Choroid plexus epithelial cell (primary cell): ENCODE measurements at places on chromosomes 1 and 21.

DNA sequence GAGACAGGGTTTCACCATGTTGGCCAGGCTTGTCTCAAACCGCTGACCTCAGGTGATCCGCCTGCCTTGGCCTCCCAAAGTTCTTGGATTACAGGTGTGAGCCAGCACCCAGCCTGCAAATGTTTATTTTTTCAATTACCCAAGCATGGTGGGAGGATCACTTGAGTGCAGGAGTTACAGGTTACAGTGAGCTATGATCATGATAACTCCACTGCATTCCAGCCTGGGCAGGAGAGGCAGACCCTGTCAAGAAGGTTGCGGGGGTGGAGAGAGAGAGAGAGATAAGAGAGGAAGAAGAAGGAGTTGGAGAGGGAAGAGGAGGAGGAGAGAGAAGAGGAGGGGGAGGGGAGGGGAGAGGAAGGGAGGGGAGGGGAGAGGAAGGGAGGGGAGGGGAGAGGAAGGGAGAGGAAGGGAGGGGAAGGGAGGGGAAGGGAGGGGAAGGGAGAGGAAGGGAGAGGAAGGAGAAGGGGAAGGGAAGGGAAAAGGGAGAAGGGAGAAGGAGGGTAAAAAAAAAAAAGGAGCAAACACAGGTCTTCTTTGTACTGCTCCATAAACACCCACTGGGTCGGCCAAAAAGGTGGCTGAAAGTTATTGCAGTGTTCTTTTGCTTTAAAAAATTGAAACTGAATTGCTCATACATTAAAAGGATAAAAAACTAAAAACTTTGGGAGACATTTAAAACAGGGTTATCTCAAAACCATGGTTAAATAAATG is 5.8 kb upstream of the SLC9C2 start:
- no peak for DNase-seq

- DNase-seq = peak; percentile 91
These were observed 850 bp downstream of the SESN2 start for GRCh38 chr1:28259934-28260802.

DNA sequence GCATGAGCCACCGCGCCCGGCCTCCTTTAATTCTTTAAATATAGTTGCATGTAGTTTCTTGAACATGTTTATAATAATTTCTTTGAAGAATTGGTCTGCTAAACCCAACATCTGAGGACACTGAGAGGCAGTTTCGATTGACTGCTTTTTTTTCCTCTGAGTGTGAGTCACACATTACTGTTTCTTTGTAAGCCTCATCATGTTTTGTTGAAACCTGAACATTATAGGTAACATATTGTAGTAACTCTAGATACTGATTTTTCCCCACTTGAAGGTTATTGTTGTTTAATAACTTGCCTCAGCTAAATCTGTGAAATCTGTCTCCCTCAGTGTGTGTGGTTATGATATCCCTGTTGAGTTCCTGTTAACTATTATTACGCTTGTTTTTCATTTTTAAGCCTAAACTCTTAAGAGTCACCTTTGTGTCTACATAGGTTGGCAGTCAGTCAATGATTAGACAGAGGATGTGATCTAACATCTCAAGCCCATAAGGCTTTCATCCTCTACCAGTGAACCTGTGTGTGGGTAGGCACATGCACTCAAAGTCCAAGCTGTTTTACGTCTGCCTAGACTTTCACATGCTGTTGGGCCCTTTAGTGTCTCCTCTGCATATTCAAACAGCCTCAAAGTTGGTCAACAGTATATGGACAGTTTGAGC is 155.5 kb downstream of the KCNH1 start:
- no peak for DNase-seq

GRCh38 chr1:155651861-155652661 is 36.5 kb downstream of the YY1AP1 start:
- no peak for DNase-seq

- no peak for DNase-seq
These were observed 16.3 kb downstream of the MYSM1 start for GRCh38 chr1:58683519-58683918.

- DNase-seq = no peak
These were observed 422.4 kb downstream of the PTPRU start for GRCh38 chr1:29658688-29659087.

GRCh38 chr21:33035147-33035546 is 9.4 kb downstream of the OLIG2 start:
- no peak for DNase-seq

- no peak for DNase-seq
These were observed at the start of gene WNT3A for GRCh38 chr1:228006786-228007048. Gene WNT3A, plus strand, starts transcription at chr1:228006998. Its CDS starts 131 bp downstream, at chr1:228007129.

DNA sequence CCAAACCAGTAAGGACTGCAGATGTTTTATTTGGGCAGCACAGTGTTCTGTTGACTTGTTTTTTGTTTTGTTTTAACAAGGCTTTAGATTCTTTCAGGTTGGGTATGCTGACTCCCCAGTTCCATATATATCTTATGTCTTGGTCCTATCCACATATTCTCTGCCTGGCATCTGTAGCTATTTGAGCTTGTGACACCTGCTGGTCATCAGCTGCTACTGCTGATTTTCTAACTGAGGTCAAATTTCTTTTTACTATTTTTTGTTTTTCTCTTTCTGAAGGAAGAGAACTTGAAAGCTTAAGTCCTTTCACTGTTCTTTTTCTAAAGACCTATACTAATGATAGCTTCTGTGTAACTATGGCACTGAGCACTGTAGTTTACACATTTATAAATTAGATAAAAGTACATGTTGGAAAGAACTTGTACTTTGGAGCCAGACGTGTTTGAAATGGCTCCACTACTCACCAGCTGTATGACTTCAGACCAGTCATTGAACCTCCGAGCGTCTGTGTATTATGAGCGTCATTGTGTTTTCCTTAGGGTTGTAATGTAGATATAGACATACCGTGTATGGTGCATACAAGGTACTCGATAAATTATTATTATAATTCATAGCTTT is 109.4 kb downstream of the NRDC start:
- peak; percentile 89 for DNase-seq

- no peak for DNase-seq
These were observed 665.7 kb downstream of the ADGRL2 start for GRCh38 chr1:82466416-82466815.

DNA sequence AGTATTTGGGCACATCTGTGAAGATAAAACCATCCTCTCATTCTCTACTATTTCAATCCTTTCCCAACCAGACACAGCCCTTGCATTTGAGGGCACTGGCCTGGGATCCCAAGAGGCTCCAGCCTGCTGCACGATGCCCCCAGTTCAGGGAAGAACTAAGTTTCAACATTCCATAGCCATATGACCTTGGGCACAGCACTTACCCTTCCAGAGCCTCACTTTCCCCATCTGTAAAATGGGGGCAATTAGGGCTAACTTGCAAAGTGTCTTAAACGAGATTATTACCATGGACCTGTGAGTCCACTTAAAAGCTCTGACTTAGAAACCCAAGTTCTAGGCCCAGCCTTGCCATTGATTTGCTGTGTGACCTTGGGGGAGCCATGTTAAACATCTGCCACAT is 22.9 kb downstream of the CDCP2 start:
- no peak for DNase-seq

DNA sequence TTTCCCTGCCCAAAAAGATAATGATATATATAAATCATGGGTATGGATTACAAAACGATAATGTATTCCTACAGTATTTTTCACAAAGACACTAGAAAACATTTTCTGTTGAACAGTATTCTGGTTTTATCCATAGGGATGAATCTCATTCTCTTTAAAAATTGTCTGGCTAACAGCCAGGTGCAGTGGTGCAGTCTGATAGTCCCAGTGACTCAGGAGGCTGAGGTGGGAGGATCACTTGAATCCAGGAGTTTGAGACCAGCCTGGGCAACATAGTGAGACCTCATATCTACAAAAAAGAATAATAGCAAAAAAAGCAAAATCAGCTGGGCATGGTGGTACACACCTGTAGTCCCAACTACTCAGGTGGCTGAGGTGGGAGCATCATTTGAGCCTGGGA is 23.3 kb downstream of the PIP5K1A start:
- no peak for DNase-seq

GRCh38 chr1:243726806-243727502 is 123.1 kb downstream of the AKT3 start:
- no peak for DNase-seq

DNA sequence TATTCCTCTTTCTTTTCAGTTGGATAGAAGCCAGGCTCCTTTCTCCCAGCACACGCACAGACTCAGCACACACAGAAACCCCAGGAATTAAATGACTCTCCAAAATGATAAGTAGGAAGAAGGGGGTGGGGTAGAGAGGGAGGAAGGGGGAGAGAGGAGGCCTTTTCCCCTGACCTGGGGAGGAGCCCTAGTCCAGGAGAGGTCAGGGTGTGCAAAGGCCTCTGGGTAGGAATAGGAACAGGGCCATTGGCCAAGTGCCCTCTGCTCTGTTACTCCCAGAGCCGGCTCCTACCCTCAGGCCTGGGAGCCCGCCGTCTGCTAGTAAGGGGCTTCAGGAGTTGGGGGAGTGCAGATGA is 35.6 kb upstream of the PUM1 start:
- DNase-seq = peak; percentile 70

GRCh38 chr1:245750261-245750660 is 595.5 kb downstream of the KIF26B start:
- no peak for DNase-seq

- DNase-seq = no peak
These were observed 12.3 kb downstream of the LY9 start for GRCh38 chr1:160808289-160808688.

GRCh38 chr1:184190616-184191015 is 139.1 kb downstream of the TSEN15 start:
- no peak for DNase-seq

GRCh38 chr1:214551436-214552173 is at the start of gene PTPN14:
Gene PTPN14, minus strand, starts transcription at chr1:214551602. Its CDS starts 86,799 bp downstream, at chr1:214464803.
- peak; percentile 97 for DNase-seq

DNA sequence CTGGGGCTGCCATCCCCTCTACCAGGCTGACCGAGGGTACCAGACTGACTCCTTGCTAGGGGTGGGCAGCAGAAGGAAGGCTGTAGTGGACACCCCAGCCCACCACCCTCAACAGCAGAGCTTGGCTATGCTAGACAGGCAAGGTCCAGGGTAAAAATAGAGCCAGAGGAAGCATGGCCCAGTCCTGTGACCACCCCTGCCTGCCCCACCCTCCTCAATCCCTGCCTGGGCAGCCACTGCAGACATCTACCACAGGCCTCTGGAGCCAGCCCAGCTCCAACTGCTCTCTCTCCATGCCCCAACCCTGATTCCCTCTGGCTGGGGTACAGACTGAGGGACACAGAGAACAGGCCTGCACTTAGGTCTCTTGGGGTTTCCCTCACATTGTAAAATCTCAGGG is 1.7 kb downstream of the S100A1 start:
- no peak for DNase-seq

DNA sequence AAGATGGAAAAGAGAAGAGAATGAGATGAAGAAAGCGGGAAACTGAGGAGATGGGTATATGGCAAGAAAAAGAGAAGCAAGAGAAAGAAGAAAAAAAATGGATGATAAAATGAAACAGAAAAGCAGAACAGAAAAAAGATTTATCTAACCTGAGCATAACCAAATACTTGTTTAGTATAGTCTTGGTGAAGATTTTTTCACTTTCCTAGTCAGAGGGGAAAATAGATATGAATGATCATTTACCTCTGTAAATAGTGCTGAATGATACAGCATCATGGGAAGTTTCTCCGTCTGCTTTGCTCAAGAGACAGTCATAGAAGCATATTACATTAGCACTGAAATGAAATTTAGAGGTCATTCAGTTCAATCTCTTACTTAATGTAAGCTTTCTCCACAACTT is 36.1 kb upstream of the PLPPR4 start:
- DNase-seq = no peak

- no peak for DNase-seq
These were observed 5.8 kb downstream of the PUSL1 start for GRCh38 chr1:1314237-1314586.

DNA sequence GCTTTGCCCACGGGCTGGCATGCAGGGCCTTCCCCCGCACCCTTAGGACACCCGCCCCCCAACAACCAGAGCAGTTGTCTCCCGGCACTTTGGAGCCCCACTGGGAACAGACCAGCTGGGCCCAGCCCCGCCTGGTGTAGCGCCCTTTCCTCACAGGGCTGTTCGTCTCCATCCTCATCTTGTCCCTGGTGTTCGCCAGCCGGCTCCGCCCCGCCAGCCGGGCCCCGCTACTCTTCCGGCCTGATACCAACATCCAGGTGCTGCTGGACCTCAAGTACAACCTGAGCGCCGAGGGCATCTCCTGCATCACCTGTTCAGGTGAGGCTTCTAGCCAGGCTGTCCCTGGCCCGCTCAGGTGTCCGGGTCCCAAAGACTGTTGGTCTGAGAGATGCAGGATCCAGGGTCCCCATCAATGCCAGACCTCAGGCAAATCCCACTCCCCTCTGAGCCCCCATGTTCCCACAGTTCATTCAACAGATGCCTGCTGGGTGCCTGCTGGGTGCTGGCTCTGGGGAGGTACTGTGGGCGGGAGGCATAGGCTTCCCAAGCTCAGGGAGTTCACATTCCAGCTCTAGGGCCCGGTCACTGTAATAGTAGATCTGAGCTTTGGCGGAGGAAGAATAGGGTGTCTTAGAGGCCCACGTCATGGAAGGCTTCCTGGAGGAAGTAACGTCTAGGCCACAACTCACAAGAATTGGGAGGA is 41.7 kb downstream of the DISP3 start:
- DNase-seq = no peak

- no peak for DNase-seq
These were observed 12.1 kb downstream of the ARHGEF16 start for GRCh38 chr1:3466366-3467075.

GRCh38 chr1:180961622-180962021 is 48.9 kb downstream of the KIAA1614 start:
- no peak for DNase-seq
